ENCODE measurements at places on chromosomes 4 and X. TPM values are rescaled to one million over a fixed set of nuclear protein-coding genes. Genes with fewer than 3 reads are reported as not detected.

NXF2 gene
- total RNA-seq: not detected

DNA sequence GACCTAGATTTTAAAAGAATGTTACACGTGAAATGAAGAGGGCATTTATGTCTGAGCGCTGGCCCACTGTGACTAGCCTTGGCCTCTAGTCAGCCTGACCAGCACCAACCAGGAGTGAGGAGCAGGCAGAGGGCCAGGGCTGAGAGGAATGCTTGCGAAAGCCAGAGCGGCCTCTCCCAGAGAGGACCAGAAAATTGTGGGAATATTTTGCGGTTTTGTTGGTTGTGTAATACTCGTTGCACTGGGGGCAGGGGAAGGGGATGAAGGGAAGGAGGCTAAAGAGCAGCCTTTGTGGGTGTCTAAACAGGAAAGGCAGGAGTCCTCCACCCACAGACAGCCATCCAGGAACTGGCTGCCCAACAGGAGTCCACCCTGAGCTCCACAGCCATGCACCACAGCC, 3.8 kb downstream of the GABRE start:
- DNase-seq: no peak

DNA sequence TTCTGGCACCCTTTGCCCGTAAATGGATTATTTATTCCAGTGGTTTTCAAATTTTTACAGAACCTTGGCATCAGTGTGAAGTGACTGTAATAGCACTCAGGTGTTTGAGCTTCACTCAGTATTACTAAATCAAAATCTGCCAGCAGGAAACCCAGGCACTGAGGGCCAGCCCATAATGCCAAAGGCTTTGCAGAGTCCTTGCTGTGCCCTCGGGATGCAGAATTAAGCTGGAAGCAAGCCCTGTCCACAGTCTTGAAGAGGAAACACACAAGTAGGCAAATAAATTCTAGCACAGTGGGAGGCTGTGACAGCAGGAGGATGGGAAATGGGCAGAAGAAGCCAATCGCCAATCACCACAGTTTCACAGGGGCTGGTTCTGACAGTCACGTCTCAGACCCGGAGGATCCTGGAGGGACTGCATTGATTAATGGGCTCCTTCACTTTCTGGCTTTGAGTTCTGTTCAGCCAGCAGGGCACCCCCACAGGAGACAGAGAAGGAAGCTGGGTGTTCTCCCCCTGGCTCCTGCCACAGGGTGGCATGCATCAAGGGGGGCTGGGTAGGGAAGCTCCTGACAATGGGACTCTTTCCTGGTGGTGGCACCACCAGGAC, 138.8 kb downstream of the MTNR1A start:
- DNase-seq: no peak

GRCh38 chrX:152177497-152178269, 39.3 kb upstream of the MAGEA10 start:
- no peak for DNase-seq

- DNase-seq: no peak
Observed at GRCh38 chrX:105758754-105759153, 63.6 kb upstream of the NRK start.

SYNPO2 gene
- 0.46 TPM for total RNA-seq

RASGEF1B gene
- total RNA-seq: 0.56 TPM

HELQ gene
- 8.7 TPM for total RNA-seq

DNA sequence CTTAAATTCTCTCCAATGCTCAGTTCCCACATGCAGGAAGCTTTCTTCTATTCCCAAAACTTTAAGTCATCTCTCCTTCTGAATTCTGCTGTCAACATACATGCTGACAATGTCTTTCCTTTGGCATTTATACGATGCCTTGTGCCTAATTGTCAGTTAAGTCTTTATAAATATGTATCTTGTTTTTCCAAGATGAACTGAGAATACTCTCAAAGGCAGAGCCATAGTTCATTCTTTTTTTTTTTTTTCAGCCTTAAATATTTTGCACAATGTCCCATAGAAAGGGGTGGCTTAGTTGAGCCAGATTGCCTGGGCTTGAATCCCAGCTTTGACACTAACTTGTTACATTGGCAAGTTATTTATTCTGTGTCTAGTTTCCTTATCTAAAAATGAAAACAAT, 210.6 kb downstream of the QDPR start:
- DNase-seq: no peak

RASSF6 gene
- 1.2 TPM for total RNA-seq

- no peak for DNase-seq
Observed at GRCh38 chrX:132704769-132705168, 215.9 kb upstream of the MBNL3 start.

DNA sequence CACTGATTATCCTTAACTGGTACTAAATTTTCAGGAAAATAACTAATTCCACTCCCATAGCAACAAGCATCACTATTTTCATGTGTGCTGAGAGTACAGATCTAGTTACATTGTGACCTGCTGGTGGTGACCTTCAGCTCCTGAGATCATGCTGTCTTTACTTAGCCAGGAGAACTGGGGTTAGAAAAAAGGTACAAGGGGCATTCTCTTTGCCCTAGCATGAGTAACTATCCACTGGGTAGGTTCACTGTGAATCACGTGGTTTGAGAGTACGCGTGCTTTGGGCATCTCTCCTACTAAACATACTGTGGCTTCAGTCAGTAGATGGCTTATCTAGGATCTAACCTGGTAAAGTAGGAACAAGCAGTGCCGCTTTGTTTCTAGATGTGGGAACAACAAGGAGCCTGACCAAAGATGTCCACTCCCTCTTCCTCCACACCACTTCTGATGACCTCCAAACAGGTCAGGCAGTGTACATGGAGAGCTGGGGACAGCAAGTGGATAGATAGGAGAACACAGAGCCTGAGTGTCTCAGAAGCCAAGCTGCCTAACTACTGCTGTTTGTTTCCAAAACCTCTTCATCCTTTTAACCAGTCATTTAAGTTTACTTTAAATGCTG, 90.2 kb downstream of the CBR4 start:
- DNase-seq: no peak

TLR10 gene
- not detected for total RNA-seq

BRS3 gene
- total RNA-seq: not detected

DNA sequence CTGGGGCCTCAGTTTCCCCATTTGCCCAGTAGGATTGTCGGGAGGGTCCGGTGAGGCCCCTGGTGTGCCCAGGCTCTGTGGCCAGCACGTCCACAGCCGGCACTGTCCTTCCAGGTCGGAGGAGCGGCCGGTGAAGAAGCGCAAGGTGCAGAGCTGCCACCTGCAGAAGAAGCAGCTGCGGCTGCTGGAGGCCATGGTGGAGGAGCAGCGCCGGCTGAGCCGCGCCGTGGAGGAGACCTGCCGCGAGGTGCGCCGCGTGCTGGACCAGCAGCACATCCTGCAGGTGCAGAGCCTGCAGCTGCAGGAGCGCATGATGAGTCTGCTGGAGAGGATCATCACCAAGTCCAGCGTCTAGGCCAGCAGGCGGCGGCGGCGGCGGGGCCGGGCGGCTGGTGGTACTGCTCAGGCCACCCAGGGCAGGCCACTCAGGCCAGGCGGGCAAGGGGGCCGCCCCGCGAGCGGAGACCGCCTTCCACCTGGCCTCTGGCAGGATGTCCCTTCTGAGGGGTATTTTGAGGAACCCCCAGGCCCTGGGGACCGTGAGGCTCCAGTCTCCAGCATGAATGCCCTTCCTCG, 6.7 kb downstream of the MSANTD1 start:
- DNase-seq: no peak

DNA sequence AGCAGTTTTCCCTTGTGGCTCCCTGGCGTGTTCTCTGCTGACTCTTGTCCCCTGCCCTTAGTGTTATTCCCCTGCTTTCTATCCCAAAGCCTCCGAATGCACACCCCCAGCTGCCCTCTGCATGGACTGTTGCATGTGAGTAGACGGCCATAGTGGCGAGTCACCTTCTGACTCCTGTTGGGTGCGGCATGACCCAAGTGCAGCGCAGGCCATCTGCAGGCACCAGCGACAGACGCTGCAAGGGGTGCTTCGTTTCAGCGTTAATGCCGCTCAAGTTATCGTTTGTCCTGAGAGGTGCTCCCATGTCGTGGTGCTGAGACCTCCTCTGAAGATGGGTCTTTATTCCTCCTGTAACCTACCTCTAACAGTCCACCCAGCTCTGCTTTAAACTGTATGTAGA, 57.7 kb downstream of the NOP14 start:
- DNase-seq: no peak

GRCh38 chrX:129746557-129747470, 8.0 kb downstream of the XPNPEP2 start:
- DNase-seq: no peak

SMAD1 gene
- 27.4 TPM for total RNA-seq
